Lung (tissue), 17 donors: ENCODE measurements at places on chromosomes 6 and 20.

DNA sequence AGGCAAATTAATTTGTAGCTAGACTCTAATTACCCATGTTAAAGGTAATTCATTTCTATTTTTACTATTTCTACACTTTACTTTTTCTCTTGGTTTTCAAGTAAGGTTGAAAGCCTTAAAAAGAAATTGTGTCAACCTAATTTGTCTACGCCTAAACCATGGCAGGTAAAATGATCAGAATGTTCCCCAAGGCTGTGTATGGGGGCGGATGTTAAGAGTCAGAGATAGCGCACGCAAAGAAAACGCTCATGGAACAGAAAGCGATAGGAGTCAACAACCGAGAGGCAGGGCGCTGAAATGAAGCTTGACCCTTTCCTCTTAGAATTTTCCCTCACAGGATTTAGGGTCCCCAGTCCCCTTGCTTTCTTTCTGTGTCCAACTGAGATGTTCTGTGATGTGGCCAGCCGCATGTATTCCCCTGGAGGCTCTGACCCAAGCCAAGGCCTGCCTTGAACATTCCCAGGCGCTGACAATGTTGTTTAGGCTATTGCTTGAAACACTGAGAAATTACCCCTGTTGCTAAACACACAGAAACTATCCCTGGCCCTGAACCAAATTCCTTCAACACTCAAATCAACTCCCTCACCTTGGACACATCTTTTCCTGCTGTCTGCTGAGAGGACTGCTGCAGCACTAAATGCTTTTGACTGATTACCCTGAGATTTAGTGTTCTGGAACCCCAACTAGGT, 10.9 kb downstream of the PSMB1 start:
- no peaks in the 10 kb centered on the region for H3K27me3 ChIP-seq
- no peak overlapping the region for H3K4me3 ChIP-seq
- no peak overlapping the region for H3K27ac ChIP-seq
- DNase-seq: no peak

DNA sequence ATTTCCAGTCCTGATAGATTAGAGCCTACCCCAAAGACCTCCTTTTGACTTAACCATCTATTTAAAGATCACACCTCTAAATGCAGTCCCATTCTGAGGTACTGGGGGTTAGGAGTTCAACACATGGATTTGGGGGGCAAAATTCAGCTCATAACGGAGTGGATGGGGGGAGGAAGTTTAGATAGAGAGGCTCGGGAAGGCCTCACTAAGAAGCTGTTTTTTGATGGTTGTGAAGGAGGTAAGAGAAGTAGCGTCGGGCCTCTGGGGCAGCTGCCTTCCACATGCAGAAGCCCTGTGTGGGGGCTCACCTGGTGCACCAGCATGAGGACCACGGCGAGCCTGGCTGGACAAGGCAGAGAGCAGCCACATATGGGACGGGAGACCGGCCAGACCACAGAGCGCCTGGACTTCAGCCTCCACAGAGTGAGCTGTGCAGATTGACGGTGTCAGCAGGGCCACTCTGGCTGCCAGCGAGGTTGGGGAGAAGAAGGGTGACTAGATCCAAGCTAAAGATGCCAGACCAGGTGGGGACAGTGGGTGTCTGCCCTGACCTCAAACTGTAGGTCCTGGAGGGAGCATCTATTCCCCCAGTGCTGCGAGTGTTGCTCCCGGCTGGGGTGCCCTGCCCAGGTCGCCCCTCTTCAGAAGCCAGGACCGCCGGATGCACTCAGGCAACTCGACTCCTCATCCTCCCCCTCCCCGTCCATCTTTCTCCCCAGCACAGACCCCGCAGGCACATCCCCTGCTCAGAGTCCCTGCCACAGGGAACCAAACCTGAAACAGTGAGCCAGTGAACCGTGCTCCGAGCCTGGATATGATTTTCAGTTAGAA, 5.1 kb upstream of the SYNJ2 start:
- no peaks in the 10 kb centered on the region for H3K4me1 ChIP-seq
- no peaks in the 10 kb centered on the region for H3K36me3 ChIP-seq
- H3K4me3 ChIP-seq: no peak overlapping the region

DNA sequence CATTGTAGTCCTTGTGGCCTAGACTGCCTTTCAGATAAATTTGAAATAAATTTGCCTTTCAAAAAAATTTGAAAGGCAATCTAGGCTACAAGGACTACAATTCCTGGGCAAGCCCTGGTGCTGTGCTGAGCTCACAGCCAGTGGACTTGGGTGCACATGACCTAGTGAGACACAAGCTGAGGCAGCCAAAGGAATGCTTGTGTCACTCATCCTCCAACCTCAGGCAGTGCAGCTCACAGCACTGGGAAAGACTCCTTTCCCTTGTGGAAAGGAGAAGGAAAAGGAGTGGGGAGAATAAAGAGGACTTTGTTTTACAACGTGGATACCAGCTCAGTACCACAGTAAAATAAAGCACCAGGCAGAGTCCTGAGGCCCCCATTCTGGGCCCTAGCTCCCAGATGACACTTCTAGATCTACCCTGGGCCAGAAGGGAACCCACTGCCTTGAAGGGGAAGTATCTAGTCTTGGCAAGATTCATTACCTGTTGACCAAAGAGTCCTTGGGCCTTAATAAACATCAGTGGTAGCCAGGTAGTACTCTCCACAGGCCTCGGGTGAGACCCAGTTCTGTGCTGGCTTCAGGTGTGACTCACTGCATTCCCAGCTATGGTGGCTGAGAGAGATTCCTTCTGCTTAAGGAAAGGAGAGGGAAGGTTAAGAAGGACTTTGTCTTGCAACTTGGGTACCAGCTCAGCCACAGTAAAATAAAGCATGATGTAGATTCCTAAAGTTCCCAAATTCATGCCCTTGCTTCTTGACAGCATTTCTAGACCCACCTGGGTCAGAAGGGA, 659.7 kb upstream of the FLRT3 start:
- H3K27ac ChIP-seq: no peak overlapping the region
- no peaks in the 10 kb centered on the region for H3K4me1 ChIP-seq
- no peaks in the 10 kb centered on the region for H3K27me3 ChIP-seq
- no peaks in the 10 kb centered on the region for H3K36me3 ChIP-seq
- no peak for DNase-seq

GRCh38 chr6:170522565-170523183, 30.4 kb downstream of the PSMB1 start:
- H3K4me1 ChIP-seq: peaks cover 8% of the 10 kb centered on the region
- H3K27ac ChIP-seq: no peak overlapping the region
- H3K4me3 ChIP-seq: no peak overlapping the region
- peaks cover 3% of the 10 kb centered on the region for H3K27me3 ChIP-seq

DNA sequence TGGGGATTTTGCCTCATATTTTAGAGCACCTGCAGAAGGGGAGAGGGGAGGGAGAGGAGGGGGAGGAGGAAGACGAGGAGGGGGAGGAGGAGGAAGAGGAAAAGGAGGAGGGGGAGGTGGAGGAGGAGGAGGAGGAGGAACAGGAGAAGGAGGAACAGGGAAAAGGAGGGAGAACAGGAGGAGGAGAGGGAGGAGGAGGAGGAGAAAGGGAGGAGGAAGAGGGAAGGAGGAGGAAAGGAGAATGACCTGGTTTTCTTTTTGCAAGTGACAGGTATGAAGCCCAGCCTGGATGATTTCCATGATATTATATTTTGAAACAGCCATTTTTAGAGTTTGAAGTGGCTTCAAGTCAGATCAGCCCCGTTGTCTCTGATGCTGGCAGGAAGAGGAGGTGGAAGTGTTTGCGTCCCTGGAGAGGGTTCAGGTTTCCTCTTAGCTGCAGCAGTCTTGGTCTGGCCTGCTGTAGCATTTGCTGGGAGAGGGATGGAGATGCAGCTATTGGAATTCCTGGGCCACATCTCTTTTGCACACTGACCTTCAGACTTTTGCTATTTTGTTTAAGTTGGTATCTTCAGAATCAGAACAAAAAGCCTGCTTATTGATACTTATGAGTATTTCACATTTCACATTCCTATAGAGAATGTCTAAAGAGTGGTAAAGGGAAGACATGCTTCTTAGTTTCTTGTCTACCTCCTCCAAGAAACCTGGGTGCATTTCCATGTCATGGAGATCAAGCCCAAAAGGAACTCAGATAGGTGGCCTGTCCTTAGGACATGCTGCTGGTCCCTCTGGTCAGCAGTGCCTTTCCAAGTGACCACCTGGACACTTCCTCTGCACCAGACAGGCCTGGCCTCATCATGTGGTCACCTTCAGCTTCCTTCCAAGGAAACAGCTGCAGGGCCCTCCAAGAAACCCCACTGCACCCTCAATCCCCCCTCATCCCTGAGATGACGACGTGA, 54.3 kb upstream of the IYD start:
- no peaks in the 10 kb centered on the region for H3K4me1 ChIP-seq
- no peak for DNase-seq
- H3K4me3 ChIP-seq: no peak overlapping the region
